Effector CD4-positive, alpha-beta T cell (primary cell): ENCODE measurements at places on chromosomes 12 and 14.

GRCh38 chr12:45490232-45490881, 239.1 kb upstream of the ARID2 start:
- DNase-seq = no peak

- no peak for DNase-seq
Measured at GRCh38 chr12:42382013-42382696, 56.2 kb downstream of the PPHLN1 start.

- DNase-seq = no peak
Measured at GRCh38 chr12:123269395-123269892, 2.2 kb downstream of the CDK2AP1 start.

DNA sequence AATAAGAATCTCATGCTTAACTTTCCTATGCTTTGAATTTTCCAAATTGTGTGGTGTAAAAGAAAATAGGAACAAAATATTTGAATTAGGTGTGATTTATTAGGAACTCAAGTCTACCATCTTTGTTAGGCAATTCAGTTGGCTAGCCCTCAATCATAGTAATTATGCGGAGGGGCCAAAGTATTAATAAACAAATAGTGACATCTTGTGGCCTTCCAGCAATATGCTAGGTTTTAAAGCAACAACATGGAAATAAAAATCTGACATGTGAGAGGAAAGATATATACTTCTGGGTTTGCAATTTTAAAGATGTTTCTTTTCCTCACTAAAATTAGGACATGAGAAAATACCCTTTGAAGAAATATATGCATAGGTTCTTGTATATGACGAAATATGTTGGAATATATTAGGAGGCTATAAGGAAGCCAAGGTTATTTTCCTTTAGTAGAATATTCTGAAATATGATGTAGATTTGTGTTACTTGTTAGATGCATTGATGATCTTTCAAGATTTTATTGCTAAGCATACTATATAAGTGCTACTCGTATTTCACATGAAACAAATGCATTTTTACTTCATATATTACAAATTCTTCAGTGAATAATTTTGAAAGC, 200.4 kb downstream of the PTPRO start:
- DNase-seq = no peak

DNA sequence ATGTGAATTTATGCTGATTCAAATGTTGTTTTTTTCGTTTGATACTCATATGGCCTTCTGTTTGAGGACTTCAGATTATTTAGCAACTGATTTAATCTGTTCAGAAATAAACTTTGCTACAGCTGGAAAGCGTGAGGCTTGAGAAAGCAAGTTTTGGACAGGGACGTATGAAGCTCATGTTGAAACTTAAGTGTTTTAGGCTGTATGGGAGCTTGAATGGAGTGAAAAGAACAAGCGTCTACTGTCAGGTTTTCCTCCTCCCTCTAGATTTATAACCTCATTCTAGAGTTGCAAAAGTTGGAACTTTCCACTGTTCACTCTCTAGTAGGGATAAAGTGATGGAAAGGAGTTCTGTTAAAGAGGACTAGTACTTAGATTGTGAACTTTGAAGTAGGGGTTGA, 1.0 kb downstream of the PRPF39 start:
- no peak for DNase-seq
